Hematopoietic multipotent progenitor cell treated with erythropoietin and hydrocortisone succinate and interleukin-3 and kit ligand, for 8 days (in vitro differentiated cells): ENCODE measurements at places on chromosomes 12 and 14.

- DNase-seq, result no peak
Measured at GRCh38 chr14:52531481-52531880, 20.8 kb downstream of the TXNDC16 start.

DNA sequence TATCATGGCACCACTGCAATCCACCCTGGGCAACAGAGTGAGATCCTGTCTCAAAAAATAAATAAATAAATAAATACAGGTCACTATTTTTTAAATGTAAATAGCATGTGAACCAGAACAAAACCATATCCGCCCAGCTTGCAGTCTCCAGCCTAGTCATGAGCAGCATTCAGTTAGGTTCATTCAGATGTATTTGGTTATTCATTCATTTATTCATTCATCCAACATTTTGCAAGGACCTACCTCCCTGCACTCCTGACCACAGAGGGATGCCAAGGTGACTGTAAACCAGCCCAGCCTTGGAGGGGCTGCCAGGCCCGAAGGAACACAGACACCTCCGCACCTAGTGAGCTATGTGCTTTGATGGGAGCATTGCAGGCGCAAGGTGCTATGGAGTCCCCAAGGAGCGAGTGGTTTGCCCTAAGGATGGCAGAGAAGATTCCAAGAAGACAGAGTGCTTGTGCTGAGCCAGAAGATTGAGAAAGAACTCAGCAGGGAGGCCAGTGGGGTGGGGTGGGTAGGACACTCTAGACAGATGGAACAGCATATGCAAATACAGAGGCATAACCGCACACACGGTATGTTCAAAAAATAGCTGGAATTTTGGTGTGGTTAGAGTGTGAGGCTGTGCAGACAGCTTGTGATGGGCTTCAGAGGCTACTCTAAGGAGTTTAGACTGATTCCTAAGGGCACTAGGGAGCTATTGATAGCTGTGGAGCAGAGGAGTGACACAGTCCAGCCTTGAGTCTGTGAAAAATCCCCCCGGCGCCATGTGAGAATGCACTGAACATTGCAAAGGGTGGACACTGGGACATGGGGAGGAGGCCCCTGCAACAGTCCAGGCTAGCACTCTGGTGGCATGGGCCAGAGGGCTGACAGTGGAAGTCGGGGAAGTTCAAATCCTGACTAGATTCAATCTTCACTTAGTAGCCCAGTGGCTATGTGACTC is 11.7 kb downstream of the DTX1 start:
- DNase-seq, result no peak

GRCh38 chr14:55772486-55772885 is 192.5 kb downstream of the KTN1 start:
- no peak for DNase-seq

GRCh38 chr12:119842380-119842779 is 34.7 kb downstream of the CIT start:
- no peak for DNase-seq

DNA sequence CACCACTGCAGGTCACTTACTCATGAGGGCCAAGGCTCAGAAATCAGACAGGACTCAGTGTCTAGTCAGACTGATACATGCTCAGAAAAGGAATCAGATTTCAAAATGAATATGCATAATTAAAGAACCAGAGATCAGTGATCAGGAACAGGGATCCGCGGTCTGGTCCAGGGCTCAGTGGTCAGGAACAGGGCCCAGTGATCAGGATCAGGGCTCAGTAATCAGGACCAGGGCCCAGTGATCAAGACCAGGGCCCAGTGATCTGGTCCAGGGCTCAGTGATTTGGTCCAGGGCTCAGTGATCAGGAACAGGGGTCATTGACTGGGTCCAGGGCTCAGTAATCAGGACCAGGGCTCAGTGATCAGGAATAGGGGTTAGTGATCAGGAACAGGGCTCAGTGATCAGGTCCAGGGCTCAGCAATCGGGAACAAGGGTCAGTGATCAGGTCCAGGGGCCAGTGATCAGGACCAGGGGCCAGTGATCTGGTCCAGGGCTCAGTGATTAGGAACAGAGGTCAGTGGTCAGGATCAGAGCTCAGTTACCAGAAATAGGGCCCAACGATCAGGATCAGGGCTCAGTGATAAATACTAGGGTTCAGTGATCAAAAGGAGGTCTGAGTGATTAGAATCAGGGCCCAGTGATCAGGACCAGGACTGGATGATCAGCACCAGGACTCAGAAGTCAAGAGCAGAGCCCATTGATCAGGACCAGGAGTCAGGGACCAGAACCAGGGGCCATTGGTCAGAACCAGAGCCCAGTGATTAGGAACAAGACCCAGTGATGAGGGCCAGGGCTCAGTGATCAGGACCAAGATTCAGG is 175.3 kb downstream of the TMEM121 start:
- no peak for DNase-seq

DNA sequence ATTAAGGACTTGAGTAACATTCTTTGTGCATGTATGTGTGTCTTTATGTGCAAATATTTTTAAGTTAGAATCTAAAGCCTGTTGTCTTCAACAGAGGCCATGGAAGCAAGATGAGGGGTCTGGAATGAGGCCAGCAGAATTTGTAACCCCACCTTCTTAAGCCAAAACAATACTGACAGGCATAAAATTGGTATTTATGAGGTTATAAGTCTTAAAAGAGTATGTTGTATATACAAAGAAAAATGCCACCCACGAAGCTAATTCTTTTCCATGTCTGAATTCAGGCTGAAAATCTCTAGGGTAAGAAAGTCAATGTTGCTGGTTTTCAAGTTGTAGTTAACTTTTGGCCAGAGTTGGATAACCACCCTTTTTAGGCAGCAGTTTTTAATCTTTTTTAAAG is 86.2 kb upstream of the TMTC1 start:
- DNase-seq, result no peak

DNA sequence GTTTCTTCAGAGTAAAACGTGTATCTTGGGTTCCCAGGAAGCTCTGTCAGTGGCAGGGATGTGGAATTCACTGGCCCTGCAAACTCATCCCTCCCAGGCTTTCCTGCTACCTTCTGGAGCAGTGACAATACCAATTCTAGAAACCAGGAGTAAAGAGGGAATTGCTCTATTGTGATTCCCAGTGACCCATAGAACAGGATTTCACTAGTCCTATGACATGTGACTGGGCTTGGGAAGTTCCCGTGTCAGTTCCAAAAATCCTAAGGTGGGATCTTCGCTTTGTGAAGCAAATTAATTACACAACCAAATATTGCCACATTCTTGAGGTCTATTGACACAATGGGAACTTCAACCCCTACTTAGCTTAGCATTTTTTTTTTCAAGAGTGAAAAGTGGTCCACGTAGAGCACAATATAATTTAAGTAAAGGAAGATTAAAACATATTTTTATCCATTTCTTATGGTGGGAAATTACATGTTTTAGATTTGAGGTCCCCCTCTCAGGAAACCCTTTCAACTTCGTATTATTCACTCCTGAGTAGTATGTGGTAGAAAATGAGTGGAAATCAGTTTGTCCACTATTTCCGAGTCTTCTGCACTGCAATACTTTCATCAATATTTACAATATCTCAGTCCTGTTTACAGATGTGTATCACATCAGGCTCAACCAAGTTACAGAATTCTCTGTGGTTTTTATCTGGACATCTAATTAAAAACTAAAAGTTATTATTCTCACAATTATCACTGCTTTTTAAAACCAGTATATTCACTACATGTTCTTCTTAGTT is 88.9 kb upstream of the SOX5 start:
- DNase-seq, result no peak

DNA sequence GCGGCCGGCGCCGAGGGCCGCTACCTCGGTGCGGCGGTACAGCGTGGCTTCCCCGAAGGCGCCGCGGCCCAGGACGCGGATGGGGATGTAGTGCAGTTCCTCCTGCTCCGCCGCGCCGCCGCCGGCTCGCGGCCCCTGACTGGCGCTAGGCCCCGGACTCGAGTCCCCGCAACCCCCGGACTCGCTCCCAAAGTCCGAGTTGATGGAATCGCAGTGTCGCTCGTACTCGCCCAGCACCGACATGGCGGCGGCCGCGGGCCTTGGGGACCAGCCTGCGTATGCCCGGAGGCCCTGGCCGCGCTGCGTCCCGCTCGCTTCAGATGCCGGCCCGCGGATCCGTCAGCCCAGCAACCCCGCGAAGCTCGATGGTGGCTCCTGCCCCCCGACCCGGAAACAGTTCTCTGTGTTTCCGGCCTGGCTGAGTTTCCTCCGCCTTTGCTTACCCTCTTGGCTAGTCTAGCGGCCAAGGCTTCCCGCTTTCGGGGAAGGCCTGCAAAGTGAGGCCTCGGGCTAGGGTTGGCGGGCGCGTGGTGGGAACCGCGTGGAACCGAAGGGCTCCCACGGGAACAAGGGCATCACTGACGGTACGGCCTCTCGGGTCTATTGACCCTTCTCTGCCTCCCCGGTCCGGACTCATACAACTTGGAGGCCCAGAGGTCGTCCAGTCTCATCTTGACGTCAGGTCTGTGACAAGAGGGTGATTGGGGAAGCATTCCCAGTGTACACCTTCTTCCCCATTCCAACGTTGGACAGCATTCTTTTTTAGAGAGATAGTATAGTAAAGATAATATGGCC is at the start of gene NEK9:
TSS of gene NEK9 (minus strand) at position 370 of the 795 bp plus-strand sequence. CDS start at position 243, 127 bp downstream.
- DNase-seq, result peak; percentile 91

- no peak for DNase-seq
Measured at GRCh38 chr12:92558215-92558773, 144.5 kb upstream of the PLEKHG7 start.

- DNase-seq, result peak; percentile 49
Measured at GRCh38 chr12:104733717-104734175, 224.3 kb downstream of the SLC41A2 start.

DNA sequence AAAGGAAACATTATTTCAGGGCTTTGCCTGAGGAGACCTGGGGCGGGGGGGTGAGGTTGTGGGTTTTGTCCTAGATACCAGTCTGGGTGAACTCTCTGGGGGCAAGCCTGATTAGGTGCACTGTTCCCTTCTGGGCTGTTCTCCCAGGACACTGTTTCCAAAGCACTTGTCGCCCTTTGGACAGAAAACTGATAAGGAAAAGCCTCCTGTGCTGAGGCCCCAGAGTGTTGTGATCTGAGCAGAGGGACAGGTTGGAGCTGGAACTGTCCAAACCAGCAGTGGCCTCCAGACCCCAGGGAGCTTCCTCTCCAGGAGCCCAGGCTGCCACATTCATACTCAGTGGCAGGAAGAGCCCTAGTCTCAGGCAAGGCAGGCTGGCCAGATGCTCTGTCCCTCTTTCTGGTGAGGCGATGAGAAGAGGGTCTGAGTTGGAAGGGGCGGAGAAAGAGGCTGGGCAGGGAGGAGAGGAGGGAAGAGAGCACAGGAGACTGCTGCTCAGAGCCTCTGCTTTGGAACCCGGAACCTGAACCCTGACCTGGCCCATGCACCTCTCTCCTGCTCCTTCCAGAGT is 1.9 kb downstream of the GALNT16 start:
- no peak for DNase-seq

DNA sequence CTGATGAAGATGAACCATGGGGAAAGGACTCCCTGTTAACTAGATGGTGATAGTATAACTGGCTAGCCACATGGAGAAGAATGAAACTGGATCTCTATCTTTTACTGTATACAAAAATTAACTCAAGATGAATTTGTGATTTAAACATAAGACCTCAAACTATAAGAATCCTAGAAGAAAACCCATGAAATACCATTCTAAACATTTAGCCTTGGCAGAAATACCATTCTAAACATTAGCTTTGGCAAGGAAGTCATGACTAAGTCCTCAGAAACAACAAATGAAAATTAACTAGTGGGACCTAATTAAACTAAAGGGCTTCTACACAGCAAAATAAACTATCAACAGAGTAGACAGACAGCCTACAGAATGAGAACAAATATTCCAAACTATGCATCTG is 28.4 kb upstream of the NOVA1 start:
- DNase-seq, result no peak

- DNase-seq, result peak; percentile 60
Measured at GRCh38 chr12:111596985-111597830, 1.9 kb downstream of the ATXN2 start.

- DNase-seq, result peak; percentile 83
Measured at GRCh38 chr12:94133964-94134795, 14.2 kb upstream of the PLXNC1 start.

DNA sequence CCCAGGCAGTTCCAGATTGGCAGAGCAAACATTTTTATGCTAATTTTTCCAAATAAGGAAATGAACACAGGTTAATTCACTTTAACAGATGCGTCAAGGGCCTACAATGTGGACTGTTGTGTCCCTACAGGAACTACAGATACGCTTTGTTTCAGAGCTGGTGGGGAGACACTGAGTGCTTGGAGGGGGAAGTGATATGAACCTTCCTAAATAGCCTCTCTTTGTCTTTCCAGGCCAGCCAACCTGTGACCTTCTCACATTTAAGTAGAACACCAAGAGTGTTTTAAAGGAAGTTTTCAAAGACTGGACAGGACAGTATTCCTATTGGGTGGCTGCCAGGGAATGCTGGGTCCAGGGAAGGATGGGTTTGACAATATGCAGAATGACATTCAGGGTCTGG is 141.3 kb downstream of the ZNF664 start:
- DNase-seq, result no peak

GRCh38 chr14:93715279-93715927 is 72.9 kb downstream of the PRIMA1 start:
- DNase-seq, result no peak

GRCh38 chr14:50070840-50071548 is 45.4 kb downstream of the VCPKMT start:
- DNase-seq, result no peak

GRCh38 chr14:99055816-99056215 is 216.2 kb downstream of the BCL11B start:
- no peak for DNase-seq

- DNase-seq, result no peak
Measured at GRCh38 chr12:12872139-12872933, 19.0 kb upstream of the GPRC5A start.

DNA sequence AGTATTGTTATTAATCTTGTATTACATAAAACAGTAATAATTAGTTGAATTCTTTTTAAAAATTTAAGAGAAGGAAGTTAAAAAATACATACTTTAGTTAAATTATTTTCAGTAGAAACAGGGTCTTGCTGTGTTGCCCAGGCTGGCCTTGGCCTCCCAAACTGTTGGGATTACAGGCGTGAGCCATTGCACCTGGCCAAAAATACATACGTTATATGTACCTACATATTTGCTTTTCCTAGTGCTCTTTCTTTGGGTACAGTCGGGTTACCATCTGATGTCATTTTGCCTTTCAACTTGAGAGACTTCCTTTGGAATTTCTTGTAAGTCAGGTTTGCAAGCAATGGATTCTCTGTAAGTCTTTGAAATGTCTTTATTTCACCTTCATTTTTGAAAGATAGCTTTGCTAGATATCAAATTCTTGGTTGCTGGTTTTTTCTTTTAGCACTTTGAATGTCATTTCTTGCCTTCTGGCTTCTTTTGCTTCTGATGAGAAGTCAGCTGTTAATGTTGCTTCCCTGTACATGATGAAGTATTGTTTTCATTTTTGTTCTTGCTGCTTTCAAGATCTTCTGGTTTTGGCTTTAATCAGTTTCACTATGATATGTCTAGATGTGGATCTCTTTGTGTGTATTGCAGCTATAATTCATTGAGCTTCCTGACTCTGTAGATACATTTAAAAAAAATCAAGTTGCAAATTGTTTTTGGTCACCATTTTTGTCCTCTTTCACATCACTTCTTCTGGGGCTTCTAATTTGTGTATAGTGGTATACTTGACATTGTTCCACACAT is 84.4 kb downstream of the SPATS2 start:
- no peak for DNase-seq
